Ascending aorta (tissue), 2 donors: ENCODE measurements at places on chromosomes 1 and 21.

DNA sequence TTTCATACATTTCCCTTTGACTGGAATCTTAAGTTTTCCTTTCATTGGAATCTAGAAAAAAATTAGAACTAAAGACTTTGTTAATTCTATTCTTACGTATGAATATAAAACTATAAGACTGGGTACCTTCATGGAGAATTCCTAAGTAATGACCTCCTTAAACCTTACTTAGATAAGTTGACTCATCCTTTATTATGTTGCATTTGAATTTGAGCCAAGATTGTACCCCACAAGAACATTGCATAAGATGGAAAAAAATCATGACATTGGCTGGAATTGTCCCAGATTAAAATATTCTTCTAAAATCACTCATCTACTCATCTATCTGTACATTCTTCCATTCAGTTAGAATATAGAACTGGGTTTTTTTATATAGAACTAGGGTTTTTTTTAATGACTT is 137.4 kb downstream of the C1orf21 start:
- no peak for DNase-seq

DNA sequence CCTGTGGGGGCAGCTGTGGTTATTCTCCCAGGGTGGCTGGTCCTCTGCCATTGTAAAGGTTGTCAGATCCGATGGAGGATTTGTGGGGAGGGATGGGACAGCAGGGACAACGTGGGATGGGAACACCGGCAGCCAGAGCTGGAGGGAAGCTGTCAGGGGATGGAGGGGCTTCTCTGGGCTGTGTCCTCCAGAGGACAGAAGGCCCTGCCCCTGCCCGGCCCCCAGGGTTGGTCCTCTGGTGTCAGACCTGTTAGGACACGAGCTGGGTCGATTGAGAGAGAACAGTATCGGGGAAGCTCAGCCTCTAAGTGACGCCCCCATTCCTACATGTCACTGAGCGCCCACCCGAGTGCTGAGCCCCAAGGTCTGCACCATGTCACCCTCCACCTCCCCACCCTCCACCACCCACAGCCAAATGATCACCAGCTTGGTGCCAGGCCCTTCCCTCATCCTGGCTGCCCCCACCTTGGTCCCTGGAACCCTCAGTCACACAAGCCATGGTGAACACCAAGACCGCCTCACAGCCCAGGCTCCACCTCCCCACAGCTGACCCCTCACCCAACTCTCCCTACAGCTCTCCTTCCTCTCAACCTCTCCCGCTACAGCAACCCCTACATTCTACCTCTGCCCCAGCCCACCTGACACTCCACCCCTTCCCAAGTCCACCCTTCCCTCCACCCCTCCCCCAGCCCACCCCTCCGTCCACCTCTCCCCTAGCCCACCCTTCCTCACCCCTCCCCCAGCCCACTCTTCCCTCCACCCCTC is 244.4 kb downstream of the MATN1 start:
- DNase-seq: no peak

GRCh38 chr1:182953826-182954225 is 860 bp upstream of the SHCBP1L start:
- DNase-seq: no peak

- no peak for DNase-seq
These were observed 68.2 kb downstream of the CLSTN1 start for GRCh38 chr1:9755441-9755995.

GRCh38 chr21:45987121-45987711 is 5.6 kb downstream of the COL6A1 start:
- DNase-seq: no peak
